Activated T-helper 1 cell treated with anti-CD3 and anti-CD28 coated beads, Interleukin-2, amount 50 U/mL, for 16 hours (primary cell): ENCODE measurements at places on chromosomes 12 and 14.

DNA sequence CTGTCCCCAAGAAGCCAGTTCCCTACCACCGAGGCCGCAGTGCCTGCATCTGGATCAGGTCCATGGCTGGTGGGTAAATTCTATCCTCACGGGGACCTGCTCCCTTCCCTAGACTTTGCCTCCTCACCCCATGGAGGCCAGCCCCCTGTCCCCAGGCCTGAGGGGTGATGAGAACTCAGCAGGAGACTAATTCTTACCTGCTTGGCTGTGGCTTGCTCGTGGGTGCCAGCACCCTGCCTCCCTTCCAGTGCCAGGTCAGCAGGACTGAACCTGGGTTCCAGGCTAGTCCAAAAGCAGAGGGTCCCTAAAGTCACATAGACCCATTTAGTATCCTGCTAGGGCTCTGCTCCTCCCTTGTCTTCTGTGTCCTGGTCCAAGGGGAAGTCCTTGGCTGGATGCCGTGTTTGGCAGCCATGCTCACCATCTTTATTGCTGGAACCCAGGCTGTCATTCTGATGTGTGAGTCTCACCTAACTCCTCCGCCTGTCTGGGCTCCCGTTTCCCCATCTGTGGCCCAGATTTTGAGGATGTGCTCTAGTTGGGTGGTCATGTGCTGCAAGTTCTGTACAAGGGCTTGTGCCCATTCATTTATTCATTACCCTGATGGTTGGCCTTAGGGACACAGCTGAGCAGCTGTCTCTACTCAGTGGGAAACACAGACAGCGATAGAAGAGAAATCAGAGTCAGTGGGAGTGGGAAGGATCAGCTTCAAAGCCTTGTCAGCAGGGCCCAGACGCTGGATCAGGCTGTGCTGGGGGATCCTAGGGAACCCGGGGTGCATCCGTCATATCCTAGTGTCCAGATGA, 949 bp downstream of the PLBD2 start:
- DNase-seq = no peak

- DNase-seq = no peak
These were observed 135.7 kb upstream of the SYT10 start for GRCh38 chr12:33575346-33575745.

- no peak for DNase-seq
These were observed 94.0 kb downstream of the ESR2 start for GRCh38 chr14:64200170-64200569.

GRCh38 chr12:3273409-3273853, 196.3 kb downstream of the TSPAN9 start:
- DNase-seq = no peak

GRCh38 chr12:122023339-122024131, 1.9 kb downstream of the BCL7A start:
- DNase-seq = no peak
